ENCODE measurements at places on chromosomes 1 and 21.

DNA sequence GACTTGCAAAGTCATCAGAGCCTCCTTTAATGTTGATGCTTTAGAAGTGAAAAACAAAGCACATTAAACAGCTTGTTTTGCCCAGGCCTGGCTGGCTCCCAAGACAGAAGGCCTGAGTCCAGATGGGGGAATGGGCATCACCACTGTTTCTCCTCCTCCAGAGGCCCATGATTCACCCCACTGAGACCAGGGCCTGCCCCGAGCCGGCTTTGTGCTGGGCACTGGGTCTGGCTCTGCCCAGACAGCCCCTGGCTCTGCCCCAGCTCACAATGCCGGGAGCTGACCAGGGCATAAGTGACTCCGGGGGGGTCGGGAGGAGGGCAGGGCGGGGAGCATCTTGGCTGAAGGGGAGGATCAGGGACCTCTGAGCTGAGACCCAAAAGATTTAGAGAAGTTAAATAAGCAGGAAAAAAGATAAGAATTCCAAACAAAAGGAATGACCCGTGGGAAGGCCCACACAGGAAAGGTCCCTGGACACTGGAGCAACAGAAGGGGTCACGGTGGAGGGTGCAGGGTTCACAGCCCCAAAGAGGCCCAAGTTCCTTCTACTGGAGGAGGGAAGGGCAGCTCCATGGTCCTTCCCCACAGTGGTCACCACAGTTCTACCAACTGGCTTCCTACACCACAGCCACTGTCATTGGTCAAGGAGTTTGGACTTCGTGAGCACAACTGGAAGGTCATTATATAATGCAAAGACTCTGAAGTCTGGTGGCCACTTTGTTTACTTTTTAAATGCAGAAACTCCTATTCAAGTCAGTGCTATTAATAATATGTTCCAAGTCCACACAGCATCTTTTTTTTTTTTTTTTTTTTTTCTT, 5.5 kb downstream of the C2CD2 start:
- DNase-seq = peak; percentile 72

GRCh38 chr1:42186152-42186551, 21.6 kb upstream of the GUCA2A start:
- DNase-seq = peak; percentile 71

DNA sequence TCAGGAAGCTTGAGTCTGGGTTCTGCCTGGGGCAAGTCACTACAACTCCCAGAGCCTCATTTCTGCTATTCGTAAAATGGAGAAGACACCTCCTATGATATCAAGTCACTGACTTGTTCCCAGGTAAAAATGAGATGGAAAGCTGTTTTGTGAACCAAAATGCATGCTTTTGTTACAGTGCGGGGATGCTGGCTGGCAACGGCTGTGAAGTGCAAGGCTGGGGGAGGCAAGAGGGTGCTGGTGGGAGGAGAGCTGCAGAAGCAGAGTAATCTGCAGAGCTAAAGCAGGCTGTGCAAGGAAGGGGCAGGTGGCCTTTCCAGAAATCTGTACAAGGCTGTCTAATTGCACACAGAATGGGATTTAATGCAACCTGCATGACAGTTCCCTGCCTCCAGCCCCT, 150.9 kb downstream of the CNIH3 start:
- DNase-seq = no peak

DNA sequence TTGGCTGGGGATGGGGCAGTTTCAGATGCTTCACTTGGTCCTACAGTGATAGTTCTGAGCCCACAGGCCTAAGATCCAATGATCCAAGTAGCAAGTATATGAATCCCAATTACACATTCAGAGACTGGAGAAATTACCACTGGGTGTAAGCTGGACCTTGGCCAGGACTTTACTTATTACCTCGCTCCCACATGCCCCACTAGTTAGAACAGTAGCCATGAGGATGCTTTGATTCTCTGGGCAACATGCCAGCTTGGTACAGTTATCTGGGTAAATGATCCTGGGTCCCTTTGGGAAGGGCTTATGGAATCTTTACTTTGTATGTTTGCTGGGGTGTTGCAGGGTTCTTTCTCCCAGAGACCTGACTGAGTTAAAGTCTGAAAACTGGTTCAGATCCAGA, 5.0 kb upstream of the FCAMR start:
- no peak for DNase-seq

GRCh38 chr1:47249755-47250154, 17.7 kb upstream of the TAL1 start:
- no peak for DNase-seq

DNA sequence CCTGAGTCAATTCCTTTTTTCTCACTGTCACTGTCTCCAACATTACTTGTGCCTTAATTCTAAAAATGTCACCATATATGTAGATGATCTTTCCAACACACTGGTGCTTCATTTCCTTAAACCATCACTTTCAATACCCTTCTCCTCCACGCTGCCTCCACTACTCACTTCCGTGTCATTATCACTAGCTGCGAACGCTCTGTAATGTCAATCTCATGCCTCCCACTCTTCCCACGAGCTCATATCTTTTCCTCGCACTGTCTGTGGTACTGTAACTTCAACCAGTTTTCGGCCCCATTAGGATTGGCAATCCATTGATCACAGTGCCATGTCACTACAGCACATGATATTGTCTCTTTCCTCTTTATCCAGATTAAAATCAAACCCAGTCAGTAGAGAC, 61.6 kb downstream of the PLD5 start:
- DNase-seq = no peak

GRCh38 chr1:20198918-20199317, 12.6 kb upstream of the PLA2G2C start:
- DNase-seq = no peak

GRCh38 chr1:156860628-156861423, at the start of gene NTRK1:
TSS of gene NTRK1 (plus strand) at chr1:156860865. CDS start at chr1:156860935, 70 bp downstream.
- peak; percentile 72 for DNase-seq

- peak; percentile 51 for DNase-seq
Observed at GRCh38 chr1:39992234-39992633, 37.3 kb downstream of the MFSD2A start.

DNA sequence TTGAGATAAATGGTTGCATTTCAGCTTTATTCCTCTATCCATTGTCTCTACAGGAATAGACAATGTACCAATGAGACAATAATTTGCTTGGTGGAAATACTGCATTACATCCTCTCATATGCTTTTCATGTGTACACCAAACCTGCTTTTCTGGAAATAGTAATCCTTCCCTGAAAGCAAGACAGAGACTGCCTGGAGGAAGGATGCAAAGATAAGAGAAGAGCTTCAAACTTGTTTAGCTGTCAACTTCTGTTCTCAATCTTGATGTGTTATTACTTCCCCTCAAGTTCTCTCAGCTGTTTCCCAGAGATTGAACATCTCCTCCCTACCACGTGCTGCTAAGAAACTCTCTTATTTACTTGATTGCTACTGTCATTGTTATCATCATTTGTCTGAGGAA, 1125.4 kb upstream of the TMPRSS15 start:
- DNase-seq = no peak

GRCh38 chr1:171438441-171438840, 46.9 kb upstream of the PRRC2C start:
- DNase-seq = peak; percentile 82

DNA sequence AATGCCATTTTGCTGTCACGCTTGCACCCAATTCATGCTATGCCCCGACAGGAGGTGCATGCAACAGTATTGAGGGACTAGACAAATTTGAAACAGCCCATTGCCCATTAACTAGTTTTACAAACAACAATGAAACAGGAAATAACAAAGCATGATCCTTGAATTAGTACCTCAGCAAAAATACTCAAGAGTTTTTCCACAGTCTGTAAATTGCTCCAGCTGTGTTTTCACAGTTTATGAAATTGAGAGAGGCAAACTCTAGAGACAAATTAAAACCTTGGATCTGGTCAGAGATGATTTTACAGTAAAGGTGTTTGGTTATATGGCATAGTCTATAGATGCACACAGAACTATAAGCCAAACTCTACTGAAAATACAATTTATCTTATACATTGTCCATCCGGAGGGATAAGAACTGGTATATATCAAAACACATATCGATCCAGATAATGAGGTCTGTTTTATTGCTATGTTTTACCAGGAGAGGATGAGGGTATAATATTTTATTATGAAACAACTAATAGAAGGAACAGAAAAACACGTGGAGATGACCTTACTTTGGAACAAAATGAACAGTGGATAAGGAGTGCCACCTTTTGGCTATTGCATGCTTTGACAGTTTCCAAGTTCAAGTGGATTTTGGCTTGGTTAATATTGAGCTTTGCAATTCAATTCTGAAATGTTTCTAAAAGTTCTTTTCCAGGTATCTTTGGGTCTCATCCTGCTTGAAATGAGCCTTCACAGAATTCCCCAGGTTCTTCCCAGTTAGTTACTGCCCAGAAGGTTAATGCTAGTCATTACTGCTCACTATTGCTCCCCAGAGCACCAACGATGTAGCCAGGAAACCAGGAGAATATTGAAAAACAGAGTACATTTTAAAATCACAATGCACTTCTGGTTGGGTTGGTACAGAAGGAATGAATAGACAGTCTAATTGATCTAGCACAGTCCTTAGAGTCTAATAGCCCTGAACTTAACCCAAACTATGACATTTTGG, 45.7 kb downstream of the ZC3H11B start:
- DNase-seq = peak; percentile 53

- DNase-seq = peak; percentile 36
Observed at GRCh38 chr1:150995896-150996295, 10.8 kb downstream of the MINDY1 start.

GRCh38 chr1:55035904-55036303, 3.4 kb upstream of the PCSK9 start:
- DNase-seq = no peak

DNA sequence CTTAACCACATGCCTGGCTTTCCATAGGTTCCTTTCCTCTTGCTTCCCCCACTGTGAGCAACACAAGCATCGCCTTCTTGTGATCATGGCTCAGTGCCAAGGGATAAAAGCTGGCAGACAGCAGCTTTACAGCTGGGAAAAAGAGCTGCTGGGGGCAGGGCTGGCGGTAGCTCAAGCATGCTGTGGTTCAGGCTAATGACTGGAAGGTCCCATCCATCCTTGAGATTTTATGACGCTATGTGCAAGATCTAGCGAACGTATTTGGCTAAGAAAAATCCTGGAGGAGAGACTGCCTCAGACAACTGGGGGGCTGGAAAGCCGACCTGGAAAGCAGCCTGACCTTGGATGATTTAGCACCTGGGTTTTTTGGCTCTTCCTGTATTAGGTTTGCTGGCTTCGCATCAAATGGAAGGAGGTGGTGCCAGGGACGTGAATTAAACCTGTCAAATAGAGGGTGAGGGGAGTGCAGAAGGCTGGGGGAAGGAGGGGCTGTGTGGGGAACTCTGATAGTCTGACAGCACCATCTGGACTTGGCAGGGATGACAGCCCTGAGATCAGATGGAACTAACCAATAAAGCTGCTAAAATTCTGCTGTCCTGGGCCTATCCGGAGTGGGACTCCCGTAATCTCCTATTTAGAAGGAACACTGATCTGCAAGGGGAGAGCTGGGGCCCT, 34.8 kb downstream of the ZMYND12 start:
- DNase-seq = peak; percentile 69

GRCh38 chr1:10033359-10033845, 644 bp downstream of the UBE4B start:
- DNase-seq = peak; percentile 43

DNA sequence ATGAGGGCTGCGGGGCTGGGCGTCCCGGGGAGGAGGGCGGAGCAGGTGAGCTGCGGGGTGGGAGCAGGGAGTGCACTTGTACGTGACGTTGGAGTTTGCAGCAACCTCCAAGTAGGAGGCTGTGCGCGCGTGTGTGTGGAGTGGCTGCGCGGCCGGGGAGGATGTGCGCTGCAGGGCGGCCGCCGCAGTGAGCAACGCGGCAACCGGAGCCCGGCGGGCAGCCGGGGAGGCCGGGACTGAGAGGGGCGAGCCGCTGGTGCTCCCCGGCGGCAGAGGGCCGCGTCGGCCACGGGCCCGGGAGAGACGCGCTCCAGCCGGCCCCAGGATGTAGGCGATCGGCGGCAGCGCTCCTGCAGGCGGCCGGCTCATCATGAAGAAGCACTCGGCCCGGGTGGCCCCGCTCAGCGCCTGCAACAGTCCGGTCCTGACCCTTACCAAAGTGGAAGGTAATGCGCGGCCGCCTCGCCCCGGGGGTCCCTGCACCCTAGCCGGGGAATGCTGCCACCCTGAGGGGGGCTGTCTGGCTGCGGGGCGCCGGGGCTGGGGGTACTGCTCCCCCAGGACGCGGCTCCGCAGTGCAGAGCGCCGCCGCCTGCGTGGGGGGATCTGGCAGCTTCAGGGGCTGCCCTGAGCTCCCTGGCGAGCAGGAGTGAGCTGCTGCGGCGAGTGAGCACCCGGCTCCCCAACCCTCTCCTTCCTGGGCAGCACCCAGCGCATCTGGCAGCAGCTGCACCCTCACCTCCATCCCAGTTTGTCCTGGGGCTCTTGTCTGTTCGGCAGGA, 158.9 kb upstream of the COA6 start:
- peak; percentile 57 for DNase-seq

DNA sequence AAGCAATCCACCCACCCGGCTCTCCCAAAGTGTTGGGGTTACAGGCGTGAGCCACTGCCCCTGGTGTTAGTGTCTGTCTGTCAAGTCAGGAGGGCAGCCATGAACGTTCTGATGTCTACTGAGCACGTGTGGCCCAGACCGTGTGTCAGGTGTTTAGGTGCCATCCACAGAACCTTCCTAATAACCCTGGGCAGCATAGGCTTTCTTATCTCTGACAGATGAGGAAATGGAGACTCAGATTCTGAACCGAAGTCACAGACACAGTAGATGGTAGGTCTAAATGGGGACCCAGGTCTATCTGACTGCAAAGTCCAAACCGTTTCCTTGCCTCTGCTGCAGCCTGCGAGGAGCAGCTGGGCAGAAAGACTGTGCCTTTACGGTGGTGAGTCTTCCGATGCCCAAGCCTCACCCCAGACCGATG, 622 bp upstream of the IL6R start:
- DNase-seq = no peak

GRCh38 chr1:167499664-167500101, 18.6 kb downstream of the CD247 start:
- DNase-seq = no peak

- no peak for DNase-seq
Observed at GRCh38 chr1:69070660-69071373, 496.9 kb upstream of the LRRC7 start.

GRCh38 chr1:101060992-101061391, 35.4 kb upstream of the DPH5 start:
- DNase-seq = no peak

Data from GM03348 (cell line).